ENCODE measurements at places on chromosomes 16 and 17. TPM values are rescaled to one million over a fixed set of nuclear protein-coding genes. Genes with fewer than 3 reads are reported as not detected.

CACNB1 gene
- 6.3 TPM for total RNA-seq

TNFRSF13B gene
- total RNA-seq = not detected

NRN1L gene
- not detected for total RNA-seq

CACNG5 gene
- not detected for total RNA-seq

KRTAP4-5 gene
- not detected for total RNA-seq

FOXC2 gene
- 2.7 TPM for total RNA-seq

KRTAP16-1 gene
- not detected for total RNA-seq

CBX2 gene
- total RNA-seq = 0.22 TPM

TLCD3A gene
- total RNA-seq = 23.1 TPM

CFAP97D1 gene
- not detected for total RNA-seq
